ENCODE measurements at places on chromosomes 11 and 22.

- no peak for DNase-seq
Measured at GRCh38 chr11:126816645-126817044, 183.9 kb downstream of the KIRREL3 start.

DNA sequence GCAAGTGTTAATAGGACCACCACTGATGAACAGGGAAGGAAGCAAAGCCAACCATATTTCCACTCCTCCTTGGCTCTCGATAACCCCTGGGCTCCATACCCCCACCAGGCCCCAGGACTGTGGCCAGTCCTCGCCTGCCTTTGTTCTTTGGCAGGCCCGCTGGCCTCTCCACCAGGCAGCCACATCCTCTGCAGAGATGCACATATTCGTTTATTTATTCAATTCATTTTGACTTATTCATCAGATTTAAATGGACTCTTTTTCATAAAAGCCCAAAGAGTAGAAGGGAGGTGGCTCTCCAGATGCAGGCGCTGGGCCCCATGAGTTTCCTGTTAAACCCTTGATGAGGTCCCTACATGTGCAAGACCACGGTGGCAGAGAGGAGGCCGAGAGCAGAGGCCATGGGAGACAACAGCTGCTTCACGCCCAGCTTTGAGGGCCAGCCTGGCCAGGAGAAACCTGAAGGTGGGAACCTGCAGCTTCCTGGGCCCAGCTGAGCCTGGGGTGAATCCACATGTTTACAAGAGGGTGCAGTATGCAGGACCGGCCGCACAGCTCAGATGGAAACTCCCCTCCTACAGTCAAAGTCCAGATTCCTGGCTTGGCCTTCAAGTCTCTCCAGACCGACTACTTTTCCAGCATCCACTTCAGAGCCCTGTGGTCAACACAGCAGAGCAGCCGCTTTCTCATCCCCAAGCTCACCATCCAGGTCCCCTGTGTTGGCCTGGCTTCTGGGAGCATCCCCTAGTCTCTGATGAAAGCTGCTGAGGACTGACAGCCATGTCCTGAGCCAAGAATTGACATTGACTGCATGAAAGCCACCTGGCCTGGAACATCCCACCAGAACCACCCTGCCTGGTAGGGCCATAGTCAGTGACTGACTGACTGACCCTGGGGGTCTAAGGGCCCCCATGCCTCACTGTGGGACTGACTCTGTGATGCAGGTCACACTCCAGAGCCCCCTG is 39.7 kb upstream of the CCND1 start:
- no peak for DNase-seq

DNA sequence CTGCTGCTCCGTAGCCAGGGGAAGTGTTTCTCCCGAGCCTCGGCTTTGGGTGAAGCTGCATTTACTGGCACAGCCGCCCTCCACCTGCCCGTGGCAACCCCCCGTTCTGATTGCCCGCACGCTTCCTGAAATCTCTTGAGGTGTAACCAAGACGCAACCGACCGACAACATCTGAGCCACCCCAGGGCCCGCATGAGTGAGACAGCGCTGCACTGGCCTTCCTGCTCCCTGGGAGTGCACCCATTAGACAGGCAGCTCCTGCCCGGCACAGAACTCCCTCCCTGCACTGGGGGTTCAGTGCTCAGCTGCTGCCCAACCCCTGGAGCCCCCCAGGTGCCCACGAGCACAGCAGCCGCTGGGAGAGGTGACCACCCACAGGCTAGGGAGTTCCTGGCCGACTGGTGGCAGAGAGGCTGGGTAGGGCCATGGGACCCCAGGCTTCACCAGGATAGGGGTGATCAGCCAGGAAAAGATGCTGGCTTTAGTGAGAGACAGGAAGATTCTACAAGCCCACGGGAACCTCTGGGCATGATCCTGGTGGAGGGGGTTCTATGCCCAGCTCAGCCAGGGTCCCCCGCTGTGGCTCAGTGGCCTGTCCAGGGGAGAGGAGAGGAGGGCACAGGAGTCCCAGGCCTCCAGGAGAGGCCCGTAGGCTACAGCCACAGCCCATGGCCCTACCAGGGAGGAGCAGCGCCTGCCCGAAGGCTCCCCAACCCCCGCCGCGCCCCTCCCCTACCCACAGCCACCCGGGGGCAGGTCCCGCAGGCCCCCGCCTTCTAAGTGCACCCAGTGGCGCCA is 14.6 kb downstream of the PLXNB2 start:
- no peak for DNase-seq

DNA sequence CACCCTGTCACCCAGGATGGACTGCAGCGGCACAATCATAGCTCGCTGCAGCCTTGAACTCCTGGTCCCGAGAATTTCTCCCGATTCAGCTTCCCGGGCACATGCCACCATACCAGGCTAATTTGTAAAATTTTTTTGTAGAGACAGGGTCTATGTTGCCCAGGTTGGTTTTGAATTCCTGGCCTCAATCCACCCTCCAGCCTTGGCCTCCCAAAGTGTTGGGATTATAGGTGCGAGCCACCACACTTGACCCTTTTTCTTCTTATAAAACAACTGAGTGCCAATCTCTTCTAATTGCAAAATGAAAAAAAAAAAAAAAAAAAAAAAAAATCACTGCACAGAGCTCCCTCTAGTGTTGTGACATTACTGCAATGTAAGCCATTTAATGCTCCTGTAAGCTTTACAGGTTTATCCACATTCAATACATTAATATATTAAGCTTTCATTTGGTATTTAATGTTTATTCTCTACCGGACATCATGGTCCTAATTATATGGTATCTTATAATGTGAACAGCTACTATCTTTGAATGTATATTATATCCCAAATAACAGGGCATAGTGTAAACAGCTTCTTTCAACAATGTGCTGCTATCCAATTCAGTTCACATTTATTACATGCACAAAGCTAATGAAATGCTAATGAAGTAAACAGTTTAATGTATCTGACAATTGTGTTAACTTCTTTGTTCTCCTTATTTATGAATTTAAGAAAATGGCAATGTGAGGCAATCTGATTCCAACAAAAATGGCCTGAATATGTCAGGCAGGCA is 44.6 kb downstream of the COPB1 start:
- DNase-seq: peak; percentile 8

DNA sequence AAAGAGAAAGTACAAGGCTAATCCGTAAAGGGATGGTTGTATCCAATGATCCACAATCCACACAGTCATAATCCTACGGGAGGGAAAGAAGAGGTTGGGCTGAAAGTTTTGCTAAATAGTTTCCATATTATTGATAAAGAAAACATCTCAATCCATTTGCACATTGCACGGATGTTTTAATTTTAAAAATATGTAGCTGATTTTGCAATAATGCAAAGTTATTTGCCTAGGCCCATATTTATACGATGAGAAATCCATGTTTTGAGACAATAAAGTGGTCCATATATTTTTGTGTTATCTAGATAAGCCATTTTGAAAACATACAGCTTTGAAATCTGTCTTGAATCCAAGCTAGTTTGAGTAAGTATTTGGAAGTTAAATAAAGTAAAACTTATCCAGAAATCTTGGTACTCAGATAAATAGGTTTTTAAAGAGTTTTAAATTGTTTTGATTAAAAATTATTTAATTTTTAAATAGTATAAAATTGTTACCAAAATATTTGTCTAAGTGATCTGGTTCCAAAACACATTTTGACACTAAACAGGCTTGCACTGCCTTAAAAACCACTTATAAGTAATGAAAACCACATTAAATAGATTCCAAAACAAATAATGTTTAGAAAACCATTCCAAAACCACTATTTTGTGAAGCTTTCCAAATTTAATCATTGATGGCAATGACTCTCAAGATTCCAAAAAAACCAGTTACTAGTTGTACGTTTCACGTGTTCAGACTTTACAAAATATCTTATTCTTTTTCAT is 38.2 kb upstream of the PAMR1 start:
- no peak for DNase-seq

GRCh38 chr11:40924915-40925314 is 534.5 kb downstream of the LRRC4C start:
- DNase-seq: no peak

DNA sequence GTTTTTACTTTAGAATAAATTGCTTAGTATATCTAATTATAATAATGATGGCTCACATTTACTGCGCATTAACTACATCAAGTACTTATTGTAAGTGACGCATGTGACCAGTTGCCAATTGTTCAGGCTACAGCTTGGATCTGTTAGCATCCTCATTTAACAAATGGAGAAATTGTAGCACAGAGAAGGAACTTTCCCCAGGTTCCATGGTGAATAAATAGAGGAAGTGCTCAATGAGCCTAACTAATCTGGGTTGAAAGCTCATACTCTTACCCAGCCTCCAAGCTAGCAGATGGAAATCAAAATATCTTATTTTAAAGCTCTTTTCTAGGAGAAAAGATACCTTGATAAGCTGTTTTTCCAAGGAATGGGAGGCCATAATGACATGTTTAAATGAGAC is 19.8 kb downstream of the MMP27 start:
- no peak for DNase-seq

GRCh38 chr11:76668362-76669155 is 2.0 kb downstream of the LRRC32 start:
- DNase-seq: no peak

DNA sequence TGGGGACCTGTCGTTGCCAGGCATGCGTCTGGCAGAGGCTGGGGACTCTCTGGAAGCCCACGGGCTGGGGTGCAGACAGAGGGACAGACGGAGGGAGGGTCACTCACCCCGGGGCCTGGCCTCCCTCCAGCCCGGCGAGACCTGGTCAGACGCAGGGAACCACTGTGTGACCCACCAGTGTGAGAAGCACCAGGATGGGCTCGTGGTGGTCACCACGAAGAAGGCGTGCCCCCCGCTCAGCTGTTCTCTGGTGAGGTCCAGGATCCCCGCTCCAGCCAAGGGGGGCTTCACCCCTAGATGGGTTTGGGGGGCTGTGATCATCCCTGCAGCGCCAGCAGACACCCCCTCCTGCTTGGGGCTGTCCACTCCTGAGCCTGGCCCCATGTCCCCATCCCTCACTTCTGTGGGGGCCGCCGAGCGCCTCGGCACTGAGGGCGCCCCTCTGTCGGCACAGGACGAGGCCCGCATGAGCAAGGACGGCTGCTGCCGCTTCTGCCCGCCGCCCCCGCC is 23.6 kb upstream of the MUC5B start:
- DNase-seq: no peak

DNA sequence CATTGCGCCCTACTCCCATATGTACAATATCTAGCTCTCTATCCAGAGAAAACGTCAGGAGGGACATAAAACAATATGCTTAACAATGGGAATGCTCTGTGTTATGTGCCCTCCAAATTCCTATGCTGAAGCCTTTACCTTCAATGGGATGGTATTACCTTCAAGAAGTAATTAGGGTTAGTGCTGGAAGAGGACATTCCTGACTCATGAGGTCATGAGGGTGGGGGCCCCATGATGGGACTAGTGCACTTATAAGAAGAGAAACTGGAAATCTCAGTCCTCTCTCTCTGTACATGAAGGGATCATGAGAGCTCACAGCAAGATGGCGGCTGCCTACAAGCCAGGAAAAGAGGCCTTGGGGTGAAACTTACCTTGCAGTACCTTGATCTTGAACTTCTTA is 20.3 kb downstream of the MMP20 start:
- DNase-seq: no peak

- no peak for DNase-seq
Measured at GRCh38 chr11:115891581-115891980, 387.4 kb upstream of the CADM1 start.

GRCh38 chr11:24199461-24199860 is 297.4 kb upstream of the LUZP2 start:
- DNase-seq: no peak

GRCh38 chr22:28918550-28919271 is 35.3 kb downstream of the ZNRF3 start:
- DNase-seq: no peak

GRCh38 chr11:126716456-126717083 is 284.0 kb downstream of the KIRREL3 start:
- DNase-seq: peak; percentile 46

GRCh38 chr11:47060807-47061206 is 115.9 kb downstream of the ARFGAP2 start:
- no peak for DNase-seq

DNA sequence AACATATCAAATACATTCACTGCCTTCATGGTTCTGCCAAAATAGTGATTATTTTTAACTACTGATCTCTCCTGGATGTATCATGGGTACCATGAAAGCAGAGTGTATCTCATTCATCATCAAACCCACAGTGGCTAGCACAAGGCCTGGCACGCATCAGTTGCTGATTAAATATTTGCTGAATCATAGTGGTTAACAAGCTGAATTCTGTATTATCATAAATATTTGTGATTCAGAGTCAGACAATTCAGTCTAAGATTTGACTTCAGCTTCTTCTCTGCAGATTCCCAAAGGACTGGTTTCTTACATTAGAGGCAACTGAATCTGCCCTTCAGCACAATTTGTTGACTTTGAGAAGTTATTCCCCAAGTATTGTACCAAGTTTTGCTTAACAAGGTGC is 715.8 kb upstream of the LRRC4C start:
- DNase-seq: no peak

DNA sequence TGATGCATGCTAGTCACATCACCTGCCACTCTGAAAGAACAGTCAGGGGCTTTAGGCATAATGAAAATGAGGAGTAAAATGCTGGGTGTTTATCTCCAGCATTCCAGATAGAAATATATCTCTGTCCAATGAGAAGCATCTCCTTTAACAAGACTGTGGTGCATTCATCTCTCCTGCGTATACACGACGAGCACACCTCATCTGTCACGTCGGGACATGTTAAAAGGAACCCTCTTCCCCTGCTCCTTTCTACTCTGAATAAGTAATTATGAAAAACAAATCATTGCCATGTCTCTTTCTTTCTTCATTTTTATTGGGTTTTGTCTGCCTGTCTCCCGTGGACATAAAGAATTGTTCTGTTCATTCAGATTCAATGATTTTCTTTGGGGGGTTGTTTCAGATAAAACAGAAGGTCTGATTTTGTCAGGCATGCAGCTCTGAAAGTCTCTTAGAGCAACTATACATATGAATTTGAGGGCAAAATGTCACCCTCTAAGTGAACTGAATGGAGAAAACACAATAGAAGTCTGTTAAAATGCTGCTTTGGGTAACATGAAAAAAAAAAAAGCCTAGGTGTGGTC is 195.0 kb downstream of the MAML2 start:
- DNase-seq: no peak

DNA sequence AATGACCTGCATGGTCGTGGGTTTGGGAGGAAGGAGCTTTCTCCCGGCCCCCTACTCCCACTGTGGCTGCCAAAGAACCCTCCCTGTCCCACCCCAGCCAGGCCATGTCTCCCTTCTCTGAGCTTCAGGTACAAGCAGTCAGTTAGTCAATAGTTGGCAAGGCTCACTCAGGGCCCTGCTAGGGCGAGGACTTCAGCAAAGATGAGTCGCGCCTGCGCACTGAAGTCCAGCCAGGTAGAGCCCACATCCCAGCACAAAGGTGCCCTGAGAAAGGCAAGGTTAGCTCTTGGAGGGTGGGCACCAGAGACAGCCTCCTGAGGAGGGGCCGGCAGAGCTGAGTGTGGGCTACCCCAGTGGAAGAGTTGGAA is 11.1 kb downstream of the C11orf86 start:
- DNase-seq: no peak

GRCh38 chr11:35675901-35676610 is 13.5 kb downstream of the TRIM44 start:
- DNase-seq: no peak
